NCI-H1436 treated with DMSO at 0.1 percent for 48 hours (cell line): ENCODE measurements at places on chromosomes 11 and 22.

DNA sequence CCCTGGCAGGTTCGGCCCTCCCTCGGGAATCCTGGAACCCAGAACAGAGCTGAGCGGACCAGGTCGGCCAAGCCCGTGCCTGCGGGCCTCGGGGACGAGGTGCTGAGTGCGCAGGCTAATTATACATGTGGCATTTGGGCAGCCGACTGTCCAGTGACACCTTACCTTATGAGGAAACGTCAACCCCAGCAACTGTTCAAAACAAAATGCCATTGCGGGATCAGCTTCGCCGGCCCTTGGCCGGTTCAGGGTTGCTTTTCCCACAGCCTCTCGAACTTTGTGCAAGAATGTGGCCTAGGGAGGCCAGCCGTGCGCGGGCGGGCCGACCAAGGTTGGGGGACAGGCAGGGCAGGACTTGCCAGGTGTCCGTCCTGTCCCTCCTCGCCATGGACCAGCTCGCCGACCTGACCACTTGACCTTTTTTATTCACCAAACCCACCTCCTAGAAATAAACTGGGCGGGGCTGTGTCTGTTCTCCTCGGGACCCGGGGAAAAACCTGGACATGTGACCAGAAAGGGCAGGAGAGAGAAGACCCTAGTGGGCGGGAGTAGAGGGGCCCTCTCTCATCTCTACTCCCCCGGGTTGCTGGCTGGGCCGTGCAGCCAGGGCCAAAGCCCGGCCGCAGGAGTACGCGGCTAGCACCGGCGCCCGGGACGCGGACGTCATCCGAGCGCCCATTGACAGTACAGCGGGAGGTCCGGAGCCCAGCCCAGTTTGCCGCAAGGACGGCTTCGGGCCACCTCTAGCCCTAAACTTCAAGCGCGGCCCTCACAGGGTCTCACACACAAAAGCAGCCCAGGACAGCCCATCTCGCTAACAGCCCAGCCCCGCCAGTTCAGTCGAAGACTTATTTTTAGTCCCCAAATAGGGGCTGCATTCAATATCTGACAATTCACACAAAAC is 134.3 kb upstream of the C11orf58 start:
- no peak for DNase-seq

DNA sequence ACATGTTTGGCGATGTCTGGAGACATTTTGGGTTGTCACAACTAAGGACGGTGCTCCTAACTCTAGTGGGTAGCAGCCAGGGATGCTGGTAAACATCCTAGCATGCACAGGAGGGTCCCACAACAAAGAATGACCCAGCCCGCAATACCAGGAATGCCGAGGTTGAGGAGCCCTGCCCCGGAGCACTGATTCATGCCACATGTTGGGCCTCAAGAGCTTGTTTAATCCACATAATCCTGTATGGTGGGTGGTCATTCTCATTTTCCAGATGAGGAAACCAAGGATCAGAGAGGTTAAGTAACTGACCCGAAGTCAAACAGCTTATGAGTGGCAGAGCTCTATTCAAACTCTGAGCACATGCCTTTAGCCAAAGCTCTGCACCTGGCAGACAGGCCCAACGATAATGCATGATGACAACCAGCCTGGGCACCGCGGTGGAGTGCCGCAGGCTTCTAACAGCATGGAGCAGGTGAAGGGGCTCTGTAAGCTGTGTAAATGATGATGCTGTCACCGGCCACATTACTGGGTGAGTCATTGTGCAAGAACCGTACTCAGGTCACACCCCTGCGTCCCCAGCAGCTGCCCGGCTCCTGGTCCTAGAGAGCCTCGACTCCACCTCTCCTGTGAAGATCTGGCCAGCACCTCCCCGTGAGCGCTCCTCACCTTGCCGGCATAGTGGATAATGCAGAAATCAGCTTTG is 58.6 kb downstream of the APOL1 start:
- DNase-seq = no peak

DNA sequence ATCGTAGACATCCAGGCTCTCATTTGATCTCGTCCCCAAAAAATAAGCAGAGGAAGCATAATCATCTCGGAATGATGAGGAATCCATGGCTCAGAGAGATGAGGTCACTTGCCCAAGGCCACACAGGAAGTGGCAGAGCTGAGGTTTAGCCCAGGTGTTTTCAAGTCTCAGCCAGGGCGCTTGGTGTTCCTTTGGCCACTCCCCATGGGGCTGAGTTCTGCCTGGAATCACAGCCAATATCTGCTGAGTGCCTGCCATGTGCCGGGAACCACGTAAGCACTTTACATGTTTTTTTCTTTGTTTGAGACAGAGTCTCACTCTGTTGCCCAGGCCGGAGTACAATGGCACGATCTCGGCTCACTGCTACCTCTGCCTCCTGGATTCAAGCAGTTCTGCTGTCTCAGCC is 29.5 kb upstream of the MYH9 start:
- DNase-seq = no peak

DNA sequence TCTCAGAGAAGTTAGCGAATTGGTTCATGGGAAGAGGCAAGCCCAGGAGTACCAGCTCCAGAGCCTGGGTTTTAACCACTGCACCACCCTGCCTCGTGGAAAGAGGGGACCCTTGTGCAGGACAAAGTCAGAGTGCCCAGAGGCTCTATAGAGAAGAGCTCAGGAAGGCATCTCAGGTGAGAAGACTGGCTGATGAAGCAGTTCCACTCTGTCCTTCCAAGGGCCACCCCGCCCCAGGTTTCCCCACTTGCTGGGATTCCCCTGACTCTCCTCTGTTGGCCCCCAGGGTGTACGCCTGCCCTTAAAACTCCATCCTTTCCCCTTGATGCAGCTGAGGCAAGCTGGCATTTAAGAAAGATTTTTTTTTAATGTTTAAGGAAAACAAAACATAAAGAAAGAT is 265.8 kb downstream of the BUD13 start:
- DNase-seq = no peak

- no peak for DNase-seq
Measured at GRCh38 chr22:37146051-37146385, 3.7 kb downstream of the IL2RB start.

GRCh38 chr11:102384419-102385079 is 37.5 kb downstream of the BIRC2 start:
- no peak for DNase-seq

- DNase-seq = no peak
Measured at GRCh38 chr11:35192347-35192746, 53.4 kb downstream of the CD44 start.
